NCI-H1092 (cell line): ENCODE measurements at places on chromosomes 1 and 21.

DNA sequence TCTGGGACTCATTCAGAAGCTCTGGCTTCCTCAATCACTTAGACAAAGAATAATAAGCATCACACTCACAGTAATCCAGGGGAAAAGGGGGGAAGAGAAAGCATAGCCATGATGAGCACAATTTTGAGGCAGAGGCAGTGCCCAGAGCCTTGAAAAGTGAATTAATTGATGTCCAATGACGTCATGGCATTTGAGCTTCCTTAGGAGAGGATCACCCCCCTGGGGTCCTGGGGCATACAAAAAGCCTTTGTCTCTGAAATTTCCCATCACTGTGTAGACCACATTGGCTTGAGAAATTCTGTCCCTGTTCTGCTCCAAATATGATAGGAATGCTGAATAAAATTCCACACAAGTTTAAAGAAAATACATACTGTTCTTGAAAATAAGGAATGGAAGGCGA lies 84.3 kb upstream of the COA6 start:
- DNase-seq = no peak

- no peak for DNase-seq
These were observed 2.7 kb downstream of the TTLL7 start for GRCh38 chr1:83996191-83996590.

DNA sequence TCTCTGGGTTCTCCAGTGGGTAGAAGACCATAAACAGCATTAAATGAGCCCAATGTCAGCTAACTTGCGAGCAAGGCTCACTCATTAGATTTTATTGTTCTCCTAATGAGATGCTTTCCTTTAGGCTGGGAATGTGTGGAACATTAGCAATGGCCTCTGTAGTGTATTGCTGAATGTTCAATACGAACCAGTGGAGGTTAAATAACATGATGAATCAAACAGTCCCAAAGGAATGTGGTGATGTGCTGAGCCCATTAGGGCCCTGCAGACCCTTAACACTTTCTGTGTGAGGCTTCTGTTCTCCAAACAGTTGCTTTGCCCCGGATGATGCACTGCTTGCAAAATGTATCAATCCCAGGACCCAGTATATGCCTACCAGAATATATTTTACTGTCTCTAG lies 225.5 kb downstream of the ATG4C start:
- DNase-seq = no peak

DNA sequence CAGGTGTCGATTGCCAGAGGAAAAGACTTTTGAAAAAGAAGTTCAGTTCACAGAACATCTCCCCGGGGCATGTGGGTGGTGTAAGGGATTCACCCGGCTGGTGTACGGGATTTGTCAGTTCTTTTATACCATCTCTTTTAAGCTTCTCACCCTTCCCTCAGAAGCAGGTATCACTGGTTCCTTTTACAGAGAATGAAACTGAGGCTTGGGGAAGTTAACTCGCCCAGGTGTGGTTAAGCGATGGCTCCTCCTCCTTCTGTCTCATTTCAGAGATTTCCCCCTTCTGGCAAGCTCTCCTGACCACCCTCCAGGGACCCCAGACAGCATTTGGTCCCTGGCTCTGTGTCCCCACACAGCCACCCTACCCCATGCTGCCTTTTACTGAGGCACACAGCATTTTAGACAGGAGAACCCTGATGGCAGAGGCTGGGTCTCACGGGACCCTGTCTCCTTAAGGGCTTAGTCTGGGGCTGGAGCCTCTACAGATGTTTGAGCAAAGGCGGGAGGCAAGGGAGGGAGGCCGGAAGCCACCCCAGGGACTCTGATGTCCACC lies 2.8 kb upstream of the ECE1 start:
- DNase-seq = no peak

DNA sequence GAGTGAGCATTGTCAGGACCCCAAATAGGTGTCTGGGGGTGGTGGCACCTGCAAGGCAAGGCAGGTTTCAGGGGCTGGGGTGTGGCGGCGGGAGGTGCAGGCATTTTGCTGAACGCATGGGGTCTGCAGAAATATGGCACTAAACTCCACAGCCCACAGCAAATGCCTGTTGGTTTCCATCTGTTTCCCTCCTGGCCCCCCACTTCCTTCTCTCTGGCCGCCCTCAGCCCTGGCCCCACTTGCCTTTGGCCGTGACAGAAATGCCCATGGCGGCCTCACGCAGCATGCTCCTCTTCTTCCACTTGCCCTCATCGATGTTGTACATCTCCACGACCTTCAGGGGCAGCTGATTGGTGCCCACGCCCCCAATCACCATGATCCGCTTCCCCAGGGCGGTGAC lies 13.7 kb downstream of the KLHDC8A start:
- DNase-seq = no peak

- DNase-seq = no peak
These were observed 2.3 kb upstream of the VWA1 start for GRCh38 chr1:1432951-1433803.

GRCh38 chr1:215146240-215146975 lies 63.9 kb downstream of the KCNK2 start:
- DNase-seq = peak; percentile 2

DNA sequence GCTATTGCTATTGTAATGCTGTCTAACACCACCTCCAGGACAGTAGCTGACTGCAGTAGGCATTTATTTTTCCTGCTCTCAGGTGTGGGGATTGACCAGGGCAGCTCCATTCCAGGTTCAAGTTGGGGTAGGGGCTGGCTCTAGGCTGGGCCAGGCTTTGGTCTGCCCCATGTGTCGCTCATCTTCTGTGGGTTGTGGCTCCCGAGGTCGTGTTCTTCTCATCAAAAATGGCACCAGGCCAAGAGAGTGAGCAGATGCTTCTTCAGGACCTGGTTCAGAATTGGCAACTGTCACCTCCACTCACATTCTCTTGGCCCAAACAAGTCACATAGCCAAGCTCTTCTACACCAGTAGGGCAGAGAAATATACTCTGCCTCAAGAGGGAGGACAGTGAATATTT lies 133.7 kb downstream of the PTPRU start:
- no peak for DNase-seq

- no peak for DNase-seq
These were observed 1302.0 kb downstream of the KCNT2 start for GRCh38 chr1:195306281-195306680.

DNA sequence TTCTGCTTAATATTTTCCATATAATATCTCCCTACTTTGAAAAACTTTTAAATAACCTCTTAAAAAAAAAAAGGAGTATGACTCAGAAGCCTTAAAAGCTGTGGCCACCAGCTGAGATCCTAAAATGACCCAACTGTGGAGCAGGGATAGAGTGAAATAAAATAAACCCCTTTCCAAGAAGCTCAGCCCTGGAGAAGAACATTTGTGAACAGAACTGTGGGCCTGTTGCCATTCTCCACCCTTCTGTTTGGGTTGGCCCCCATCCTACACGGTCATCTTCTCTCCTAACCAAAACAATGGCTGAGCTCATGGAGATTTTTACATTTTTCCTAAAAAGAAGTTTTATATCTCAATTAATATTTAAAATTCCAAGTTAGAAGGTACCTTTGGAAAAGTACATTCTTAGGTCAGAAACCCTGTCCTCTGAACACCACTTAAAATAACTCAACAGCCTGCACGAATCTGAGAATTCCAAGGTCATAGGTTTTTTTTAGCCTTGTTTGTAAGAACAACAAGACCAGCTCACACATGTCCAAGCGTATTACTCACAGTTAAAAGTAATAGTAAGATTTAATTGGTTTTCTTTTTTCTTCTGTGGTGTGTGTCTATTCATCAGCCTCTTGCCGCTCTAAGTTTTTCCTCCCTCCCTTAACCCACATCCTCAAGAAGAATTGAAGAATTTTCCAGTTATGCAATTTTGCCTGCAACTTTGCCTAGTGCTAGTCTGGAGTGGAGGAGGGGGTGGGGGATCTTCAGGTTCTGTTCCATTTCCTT lies 107.7 kb upstream of the ERRFI1 start:
- no peak for DNase-seq

- DNase-seq = no peak
These were observed 79.6 kb downstream of the ZC3H11B start for GRCh38 chr1:219533280-219533679.

GRCh38 chr1:38207275-38207674 lies 160.7 kb upstream of the POU3F1 start:
- no peak for DNase-seq

DNA sequence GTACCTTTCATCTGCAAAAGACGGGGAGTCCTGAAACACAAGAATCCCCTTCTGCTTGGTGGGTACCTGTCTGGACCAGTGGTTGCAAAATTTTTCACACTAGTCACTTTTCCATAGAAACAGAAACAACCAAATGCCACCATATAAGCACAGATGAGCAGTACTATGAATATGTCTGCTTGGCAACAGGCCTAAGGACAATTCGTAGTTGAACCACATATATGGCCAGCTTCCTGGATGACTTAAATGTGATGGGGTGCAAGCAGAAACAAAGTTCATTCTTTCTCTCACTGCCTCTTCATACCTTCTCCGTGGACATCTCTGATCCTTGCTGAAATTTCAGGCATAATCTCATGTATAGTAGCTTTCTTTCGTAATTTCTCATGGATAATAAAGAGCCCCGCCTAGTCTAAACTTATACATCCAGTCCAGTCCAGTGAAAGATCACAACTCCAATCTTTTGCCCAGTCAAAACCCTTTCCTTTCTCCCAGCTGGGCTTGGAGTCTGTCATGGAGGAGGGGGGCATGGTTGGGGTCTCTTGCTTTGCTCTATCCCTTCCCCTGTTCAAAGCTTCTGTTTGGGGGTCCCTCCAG lies 7.0 kb downstream of the FCAMR start:
- no peak for DNase-seq

DNA sequence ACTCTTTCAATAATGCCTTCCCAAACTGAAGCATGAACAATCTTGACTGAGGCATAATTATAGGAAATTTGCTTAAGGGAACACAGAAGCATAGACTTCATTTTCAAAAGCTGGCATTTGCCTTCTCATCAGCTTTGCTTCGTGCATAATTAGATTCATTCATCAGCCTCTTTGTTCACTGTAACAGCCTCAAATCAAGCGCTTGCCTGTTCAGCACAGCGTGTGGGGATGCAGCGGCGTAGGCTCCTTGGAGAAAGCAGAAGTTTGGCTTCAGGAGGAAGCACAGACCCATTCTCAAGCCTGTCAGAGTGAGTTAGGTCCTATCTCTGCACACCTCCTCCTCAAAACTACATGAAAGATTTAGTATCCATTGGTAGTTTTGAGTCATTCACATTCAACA lies 246.4 kb upstream of the MAP1LC3C start:
- no peak for DNase-seq

GRCh38 chr1:112431038-112431437 lies 35.0 kb downstream of the CTTNBP2NL start:
- no peak for DNase-seq

GRCh38 chr1:22772014-22772413 lies 61.4 kb downstream of the EPHB2 start:
- DNase-seq = peak; percentile 37

DNA sequence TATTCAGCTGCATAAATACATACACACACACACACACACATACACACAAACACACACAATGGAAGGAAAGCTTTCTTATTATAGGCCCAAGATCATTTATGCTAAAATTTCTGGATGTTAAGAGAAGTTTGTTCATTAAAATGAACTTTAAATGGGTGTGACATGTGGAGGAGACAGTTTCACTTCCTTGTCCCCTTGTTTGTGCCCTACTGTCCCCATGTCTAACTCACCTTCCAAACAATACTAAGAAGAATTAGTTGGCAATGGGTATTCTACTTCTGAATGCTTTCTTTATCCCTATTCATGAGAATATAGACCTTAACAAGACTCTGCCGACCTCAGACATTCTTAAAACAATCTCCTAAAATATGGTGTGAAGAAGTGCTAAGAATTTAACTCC lies 63.5 kb upstream of the NRIP1 start:
- no peak for DNase-seq

DNA sequence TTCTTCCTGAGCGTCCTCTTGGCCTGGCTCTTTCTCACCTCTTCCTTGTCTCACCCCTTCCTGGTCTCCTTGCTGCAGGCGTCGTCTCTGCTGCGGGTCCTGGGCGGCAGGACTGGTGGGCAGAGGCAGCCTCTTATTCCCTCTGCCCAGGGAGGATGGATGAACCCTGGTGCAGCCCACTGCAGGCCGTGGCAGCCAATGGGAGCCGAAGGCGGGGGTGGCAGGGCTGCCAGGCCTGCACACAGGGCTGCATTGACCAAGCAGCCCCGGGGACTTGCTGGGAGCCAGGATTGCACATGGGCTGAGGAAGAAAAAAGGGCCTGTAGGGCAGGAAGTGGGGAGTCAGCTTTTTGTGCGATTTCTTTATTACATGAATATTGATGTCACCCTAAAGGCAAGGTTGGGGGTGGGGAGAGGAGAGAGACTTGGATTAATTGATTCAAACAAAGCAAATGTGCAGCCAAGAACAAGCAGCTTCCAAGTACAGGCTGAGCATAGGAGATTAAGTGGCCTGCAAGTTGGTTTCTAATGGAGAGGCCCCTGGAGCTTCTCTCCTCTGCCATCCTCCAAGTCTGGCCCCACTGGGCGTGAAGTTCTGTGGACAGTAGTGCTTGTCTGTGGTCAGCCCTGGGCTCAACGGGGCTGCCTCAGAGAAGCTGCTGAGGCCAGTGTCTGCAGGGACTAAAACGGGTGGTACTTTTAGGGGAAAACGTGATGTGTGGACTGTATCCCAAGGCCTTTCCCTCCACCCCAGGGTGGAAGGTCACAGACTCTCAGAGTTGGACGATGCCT lies at the start of gene S100B:
TSS of gene S100B (minus strand) at position 108 of the 792 bp plus-strand sequence. CDS start 2,667 bp downstream, outside the sequence.
- no peak for DNase-seq

DNA sequence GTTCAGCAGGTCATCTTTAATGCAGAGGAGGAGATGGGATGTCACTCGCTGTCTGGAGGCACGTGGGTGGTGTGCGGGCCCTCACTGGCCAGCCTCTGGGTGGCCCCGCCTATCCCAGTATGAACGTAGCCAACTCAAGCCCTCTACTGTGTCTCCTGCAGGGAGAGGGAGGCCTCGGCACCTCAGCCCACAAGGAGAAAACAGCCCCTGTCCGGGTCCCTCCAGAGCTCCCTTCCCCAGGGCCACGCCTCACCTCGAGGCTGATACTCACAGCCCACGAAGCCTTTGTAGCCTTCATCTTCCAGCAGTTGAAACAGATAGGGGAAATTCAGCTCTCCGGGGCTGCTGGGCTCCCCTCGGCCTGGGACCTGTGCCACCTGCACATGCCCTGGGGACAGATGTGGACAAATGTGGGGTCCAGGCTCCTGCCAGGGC lies 2.6 kb downstream of the HYI start:
- DNase-seq = no peak

GRCh38 chr1:198295971-198296370 lies 139.2 kb downstream of the NEK7 start:
- DNase-seq = no peak

- no peak for DNase-seq
These were observed 1114.4 kb upstream of the B3GALT2 start for GRCh38 chr1:194300776-194301175.

DNA sequence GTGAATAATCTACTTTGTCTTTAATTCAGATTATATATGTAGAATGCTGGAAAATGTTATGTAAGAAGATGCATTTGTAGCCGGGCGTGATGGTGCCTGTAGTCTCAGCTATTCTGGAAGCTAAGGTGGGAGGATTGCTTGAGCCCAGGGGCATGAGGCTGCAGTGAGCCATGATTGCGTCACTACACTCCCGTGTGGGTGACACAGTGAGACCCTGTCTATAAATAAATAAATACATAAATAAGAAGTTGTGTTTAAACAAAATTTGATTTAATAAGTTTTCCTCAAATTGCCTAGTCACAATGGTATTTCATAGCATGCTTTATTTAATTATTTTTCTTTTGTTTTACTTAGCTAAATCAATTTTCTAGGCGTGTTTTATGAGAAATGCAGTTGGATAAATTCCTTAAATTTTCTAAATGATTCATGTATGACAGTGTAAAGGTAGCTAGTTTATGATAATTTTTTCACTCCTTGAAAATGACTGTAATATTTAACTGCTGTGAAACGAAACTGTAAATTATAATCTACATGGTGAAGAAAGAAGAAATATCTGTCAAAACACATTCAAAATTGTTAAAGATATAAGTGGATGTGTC lies 232.6 kb downstream of the SRGAP2C start:
- no peak for DNase-seq
